Stimulated activated CD8-positive, alpha-beta memory T cell treated with anti-CD3 and anti-CD28 coated beads, Interleukin-7, amount 100 ng/mL, for 1 hour (primary cell): ENCODE measurements at places on chromosomes 2 and 18.

DNA sequence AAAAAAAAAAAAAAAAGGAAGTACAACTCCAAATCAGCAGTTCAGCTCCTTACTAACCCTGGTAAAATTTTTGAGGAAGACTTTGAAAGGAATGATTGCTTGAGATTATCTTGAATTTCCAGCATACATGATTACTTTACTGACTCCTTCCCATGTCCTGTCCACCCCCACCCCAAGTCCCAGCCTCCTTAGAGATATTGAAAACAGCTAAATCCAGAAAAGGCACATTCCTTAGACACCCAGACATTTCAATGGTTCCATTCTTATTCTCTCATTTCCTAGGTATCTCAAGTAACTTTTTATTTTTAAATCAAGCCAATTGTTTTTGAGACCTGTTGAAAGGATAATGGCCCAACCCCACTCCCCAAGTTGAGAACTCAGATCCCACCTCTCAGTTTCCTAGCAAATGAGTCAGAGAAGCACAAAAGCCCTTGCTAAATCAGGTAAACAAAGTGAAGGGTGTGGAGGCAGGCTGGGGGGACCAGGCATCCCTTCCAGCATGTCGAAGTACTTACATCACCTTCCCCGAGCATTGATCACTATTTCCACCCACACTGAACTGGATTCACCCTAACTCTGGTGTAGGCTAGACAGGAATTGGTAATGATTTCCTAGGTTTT lies 95.4 kb upstream of the FZD7 start:
- DNase-seq: no peak

GRCh38 chr2:233091595-233092375 lies 31.6 kb downstream of the INPP5D start:
- DNase-seq: no peak

DNA sequence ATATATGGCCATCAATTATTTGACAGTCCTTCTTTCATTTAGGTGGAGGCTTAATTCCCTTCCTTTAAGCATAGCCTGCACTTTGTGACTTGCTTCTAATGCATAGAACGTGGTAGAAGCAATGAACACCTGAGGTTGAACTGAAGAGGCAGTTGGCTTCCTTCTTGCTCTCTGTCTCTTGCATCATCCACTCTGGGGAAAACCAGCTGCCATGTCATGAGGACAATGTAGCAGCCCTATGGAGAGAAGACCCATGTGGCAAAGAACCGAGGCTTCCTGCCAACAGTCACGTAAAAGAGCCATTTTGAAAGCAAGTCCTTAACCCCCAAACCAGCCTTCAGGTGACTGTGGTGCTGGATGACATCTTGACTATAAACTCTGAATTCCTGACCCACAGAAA lies 46.8 kb downstream of the ATOH8 start:
- no peak for DNase-seq

DNA sequence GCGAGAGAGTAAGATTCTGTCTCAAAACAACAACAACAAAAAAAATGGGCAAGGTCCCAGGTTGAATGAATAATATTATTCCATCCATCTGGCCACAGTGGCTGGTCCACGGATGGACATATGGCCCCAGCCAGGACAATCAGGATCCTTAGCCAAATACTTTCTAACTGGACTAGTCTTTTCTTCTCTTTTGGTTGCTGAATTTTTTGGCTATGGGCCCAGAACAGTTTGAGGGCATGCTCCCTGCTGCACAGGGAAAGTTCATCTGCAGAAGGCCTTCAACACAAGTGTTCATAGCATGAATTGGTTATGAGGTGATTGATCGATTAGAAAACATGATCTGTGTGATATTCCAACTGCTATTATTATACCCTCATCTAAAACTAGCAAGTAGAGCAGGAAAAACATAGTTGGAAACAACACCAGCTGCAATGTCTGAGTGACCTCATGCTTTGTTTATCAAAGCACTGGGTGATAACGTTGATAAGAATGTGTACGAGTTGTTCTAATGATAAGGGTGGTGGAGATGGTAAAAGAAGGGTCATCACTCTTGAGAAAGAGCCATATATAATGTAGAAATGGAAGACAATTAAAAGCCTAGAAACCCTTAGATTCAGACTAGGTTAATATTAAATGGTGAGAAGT lies 47.8 kb upstream of the RNF103 start:
- no peak for DNase-seq

DNA sequence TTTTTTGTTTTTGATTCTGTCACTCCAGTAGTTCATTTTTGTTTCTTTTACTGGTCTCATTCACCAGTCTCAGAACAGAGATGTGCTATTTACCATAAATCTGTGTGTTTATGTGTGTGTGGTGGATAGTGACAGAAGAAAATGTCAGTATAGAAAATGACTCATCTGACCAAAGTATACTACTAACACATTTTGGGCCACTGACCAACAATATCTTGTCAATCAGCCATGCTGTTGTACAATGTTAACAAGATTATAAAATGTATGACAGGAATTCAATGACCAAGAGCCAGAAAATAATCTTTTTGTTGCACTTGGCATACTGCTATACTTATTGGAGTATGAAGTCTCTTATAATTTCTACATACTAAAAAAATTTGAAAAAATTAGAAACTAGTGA lies 1081.4 kb upstream of the NRXN1 start:
- DNase-seq: no peak

- DNase-seq: no peak
These were observed 39.0 kb downstream of the TGFA start for GRCh38 chr2:70514612-70515055.

DNA sequence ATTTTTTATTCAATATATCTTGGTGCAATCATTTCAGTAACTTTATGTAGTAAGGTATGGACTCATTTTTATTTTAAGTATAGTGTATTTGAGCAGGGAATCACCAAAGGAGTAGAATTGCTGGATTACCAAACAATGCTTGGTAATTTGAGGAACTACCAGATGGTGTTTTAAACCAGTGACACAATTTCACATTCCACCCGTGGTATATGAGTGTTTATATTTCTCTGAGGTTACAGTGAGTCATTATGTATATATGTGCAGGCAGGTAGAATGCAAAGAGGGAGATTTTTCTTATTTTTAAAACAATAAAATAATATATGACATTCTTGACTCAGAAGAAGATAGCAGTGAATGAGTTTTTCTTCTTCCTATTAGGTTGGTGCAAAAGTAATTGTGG lies 596.9 kb downstream of the DCC start:
- no peak for DNase-seq

- no peak for DNase-seq
These were observed 11.5 kb upstream of the PNPT1 start for GRCh38 chr2:55705027-55705653.

- DNase-seq: no peak
These were observed 9.4 kb downstream of the ABCG8 start for GRCh38 chr2:43848214-43848613.

DNA sequence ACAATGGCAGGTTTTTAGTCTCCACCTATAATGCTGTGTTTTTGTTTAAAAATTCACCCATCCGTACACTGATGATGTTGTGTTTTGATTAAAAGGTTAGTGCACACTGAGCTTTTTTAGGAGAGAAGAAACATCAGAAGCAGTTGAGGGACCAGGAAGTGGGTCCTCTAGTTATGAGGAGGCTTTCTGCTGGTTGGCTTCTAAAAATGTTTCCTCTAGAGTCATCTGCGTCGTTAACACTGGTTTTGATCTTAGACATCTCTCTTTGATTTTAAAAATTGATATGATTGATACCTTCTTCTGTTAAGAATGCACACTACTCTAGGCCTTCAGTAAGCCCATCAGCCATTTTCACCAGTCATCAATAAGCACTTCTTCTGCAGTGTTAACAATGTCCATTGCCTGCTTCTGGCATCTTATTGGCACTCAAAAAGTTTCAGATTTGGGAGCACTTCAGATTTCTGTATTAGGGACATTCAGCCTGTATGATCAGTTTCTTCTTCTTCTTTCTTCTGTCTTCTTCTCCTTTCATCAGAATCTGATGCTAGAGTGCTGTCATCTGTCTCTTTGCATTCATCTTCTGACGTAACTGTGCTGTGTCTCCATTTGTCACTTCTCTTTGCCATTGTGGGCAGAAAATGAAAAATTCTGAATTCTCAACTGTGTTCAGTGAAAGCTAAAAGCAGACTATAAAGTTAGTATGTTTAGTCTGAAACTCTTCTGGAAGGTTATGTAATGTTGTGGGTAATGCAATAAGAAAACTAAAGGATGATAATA lies 56.3 kb downstream of the PHLPP1 start:
- no peak for DNase-seq

DNA sequence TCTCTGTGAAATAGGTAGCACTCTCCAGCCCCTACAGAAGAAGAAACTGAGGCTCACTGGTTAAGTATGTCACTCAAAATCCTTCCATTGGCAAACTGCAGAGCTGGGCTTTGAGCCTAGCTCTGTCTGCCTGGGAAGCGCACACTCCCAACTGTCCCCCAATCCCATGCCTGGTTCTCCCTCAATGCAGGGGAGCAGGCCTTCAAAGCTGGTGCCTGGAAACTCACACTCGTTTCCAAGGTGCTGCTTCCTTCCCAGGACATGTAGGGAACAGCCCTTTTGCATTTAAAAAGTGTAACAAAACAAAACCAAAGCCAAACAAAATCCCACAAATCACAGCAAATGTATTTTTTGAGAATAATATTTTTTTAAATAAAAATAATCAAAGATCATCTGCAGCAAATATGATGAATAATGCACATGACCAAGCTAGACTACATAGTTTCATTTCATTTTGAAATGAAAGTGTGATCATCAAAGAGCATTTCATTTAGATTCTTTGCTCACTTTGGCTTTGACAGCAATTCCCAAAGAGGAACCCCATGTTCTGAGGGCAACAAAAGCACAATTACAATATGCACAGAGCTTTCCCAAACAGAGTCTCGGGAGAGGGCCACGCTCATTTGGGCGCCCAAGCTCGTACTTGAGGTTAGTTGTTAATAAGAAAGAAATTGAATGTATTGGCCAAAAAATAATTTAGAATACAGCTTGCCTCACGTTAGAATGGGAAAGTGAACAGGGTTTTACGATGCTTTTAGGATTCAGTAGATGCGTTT lies 96.7 kb upstream of the ACKR3 start:
- no peak for DNase-seq

- DNase-seq: no peak
These were observed 36.4 kb downstream of the STK39 start for GRCh38 chr2:168210895-168211570.

- no peak for DNase-seq
These were observed 26.0 kb downstream of the CROCC2 start for GRCh38 chr2:240932001-240932723.

- DNase-seq: no peak
These were observed 40.2 kb upstream of the ZNF521 start for GRCh38 chr18:25392192-25392591.

GRCh38 chr2:227154986-227155774 lies 8.8 kb downstream of the COL4A4 start:
- no peak for DNase-seq

DNA sequence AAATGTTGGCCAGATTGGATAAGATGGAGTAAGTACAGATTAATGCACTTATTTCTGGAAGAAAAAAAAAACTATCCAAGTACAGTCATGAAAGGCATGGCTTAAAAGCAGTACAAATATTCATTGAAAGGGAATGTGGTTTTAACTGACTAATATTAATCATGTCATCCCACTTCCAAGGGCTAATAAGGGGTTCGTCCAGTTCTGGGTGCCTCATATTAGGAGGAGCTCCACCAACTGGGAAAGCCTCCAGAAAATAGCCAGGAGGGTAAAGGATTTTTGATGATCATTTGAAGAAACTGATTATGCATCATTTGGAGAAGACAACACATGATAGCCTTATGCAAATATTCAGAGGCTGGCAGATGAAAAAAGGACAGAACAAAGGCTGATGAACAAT lies 115.2 kb upstream of the ARL5A start:
- DNase-seq: no peak
